ENCODE measurements at places on chromosomes 1 and 21. TPM values are rescaled to one million over a fixed set of nuclear protein-coding genes. Genes with fewer than 3 reads are reported as not detected.

DNA sequence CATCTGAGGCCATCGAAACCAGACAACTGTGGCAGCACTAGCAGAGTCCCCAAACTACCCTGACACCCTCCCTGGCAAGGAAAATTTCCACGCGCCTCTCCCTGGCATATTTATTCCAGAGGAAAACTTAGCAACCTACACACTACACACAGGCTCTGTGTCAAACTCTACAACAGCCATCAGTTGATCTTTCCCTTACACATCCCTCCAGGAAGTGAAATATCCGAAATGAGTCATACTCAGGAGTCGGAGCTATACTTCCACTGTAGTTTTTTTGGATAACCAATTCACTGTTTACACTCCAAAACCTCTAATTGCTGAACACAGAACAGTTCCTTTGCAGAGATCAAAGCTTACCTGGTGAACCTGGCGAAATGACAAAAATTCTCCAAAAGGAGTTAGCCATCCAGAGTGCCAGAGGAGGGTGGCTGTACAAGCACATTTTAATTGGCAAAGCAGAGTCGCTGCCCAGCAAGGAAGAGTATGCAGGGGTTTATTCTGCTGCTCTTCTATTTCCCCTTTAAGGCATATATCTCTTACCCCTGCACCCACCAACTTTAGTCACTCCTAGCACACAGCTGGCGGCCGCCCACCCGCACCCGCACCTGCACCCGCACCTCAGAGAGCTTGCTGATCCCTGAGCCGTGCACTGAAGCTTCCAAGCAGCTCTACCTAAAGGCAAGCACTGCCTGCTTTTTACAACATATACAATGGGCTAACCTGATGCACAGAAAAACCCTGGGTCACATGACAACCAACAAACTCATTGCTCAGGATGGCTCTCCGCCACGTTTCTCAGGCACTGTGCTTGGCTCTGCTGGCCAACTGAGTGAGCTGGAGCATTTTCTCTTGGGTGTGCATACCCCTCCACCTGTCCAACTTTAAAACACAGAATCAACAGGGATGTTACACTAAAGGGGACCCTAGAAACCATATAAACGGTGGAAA is 54.9 kb downstream of the CAPZB start:
- no peak for DNase-seq

- DNase-seq: peak; percentile 89
Measured at GRCh38 chr1:29202584-29203340, 21.1 kb upstream of the SRSF4 start.

DNA sequence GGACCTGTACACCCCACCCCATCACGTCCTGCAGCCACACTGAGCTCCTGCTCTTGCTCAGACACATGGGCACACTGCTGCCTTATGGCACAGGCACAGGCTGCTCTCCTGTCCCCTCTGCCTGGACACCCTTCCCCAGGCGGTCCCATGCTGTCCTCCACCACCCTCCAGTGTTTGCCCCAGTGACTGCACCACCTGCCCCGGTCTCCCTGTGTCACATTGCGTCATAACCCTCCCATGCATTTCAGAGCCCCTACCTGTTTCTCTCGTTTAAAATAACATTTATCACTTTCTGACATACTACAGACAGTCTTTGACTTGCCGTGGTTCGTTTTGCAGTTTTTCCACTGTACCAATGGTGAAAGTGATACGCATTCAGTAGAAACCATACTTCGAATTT is 159.2 kb downstream of the CAMTA1 start:
- DNase-seq: no peak

GRCh38 chr1:222732216-222733159 is 4.5 kb upstream of the FAM177B start:
- DNase-seq: no peak

DNA sequence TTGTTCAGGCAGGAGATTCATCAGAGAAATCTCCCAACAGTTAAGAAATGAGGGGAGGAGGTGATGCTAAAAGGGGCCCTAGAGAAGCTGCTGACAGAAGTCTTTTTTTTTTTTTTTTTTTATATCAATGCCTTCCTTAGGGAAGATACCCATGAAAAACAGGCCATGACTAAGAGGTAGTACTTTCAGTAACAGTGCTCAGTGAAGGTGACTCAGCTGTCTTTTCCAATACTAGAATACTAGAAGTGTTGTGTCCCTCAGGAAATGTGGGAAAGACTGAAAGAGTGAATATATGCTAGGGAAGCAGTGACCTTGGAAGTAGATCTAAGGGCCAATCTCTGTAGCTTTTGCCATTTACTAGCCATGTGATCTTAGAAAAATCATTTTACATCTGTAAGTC is 52.4 kb upstream of the SLFNL1 start:
- no peak for DNase-seq

DNA sequence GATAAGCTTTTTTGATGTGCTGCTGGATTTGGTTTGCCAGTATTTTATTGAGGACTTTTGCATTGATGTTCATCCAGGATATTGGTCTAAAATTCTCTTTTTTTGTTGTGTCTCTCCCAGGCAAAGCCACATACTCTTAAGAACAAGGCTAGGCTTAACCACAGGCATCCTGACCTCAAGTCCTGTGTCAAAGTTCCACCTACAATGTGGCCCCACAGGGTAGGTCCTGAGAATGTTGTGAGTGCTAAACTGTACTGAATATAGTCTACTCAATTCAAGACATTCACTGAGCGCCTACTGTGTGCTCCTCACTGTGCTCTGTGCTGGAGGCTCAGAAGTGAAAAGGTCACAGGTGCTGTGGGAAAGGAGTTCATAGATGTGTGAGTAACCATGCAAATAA is 20.6 kb downstream of the DDAH1 start:
- DNase-seq: no peak

DNA sequence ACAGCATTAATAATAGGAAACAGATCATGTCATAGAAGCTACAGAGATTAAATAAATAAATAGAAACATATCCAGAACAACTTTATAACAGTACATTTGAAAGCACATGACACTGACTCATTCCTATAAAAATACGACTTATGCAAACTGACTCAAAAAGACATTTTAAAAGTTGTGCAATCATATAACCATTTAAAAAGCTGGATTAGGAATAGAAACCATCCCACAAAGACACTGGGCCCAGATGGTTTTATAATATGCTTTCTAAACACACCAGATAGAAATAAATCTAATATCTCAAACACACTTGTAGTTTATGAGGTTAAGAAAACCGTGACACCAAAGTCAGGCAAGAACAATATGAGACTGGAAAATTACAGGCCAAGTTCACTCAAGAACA is 47.6 kb downstream of the MATN1 start:
- no peak for DNase-seq

GRCh38 chr1:37673920-37674319 is 18.4 kb upstream of the CDCA8 start:
- DNase-seq: no peak

DNA sequence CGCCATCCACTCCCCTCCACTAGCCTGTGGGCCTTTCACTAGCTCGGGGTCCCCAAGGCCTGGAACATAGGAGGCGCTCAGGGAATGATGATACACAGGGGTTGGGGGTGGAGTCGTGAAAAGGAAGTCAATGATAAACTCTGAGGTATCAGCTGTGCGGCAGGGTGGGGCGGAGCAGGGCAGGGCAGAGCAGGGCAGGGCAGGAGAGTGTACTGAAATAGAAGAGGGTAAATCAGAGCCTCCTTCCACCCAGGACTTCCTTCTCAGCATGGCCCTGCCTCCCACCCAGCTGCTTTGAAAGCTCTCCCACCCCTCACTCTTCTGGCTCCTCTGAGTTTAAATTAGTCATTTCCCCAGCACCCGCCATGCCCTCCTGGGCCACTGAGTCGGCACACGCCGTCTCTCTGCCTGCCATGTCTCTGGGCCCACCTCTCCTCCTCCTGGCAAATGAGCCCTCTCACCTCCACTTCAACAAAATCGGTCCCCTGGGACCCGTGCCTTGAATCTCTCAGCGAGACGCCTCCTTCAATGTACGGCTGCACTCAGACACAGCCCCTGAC is 16.9 kb downstream of the CAPZB start:
- peak; percentile 34 for DNase-seq

GRCh38 chr1:110509655-110510054 is 9.3 kb downstream of the KCNA10 start:
- no peak for DNase-seq

GRCh38 chr1:200376528-200376927 is 33.3 kb downstream of the ZNF281 start:
- DNase-seq: no peak

DNA sequence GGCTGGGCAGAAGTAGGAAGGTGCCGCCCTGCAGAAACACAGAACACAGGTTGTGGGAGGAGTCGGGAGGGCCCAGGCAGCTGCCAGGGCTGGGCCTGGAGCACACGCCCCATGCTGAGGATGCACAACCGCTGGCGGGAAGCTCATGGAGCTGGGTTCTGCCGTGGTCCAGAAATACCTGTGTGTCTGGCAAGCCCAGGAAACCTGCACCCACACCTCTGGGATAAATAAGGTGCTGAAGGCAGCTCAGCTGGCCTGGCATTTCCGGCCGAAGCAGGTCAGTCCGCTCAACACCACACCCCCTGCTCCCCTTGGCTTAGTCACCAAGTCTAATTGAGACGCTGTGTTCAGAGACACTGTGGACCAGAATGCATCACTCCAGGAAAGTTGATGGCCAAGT is 32.1 kb downstream of the CTNNBIP1 start:
- no peak for DNase-seq

- no peak for DNase-seq
Measured at GRCh38 chr1:226400519-226401354, 7.2 kb downstream of the PARP1 start.

DNA sequence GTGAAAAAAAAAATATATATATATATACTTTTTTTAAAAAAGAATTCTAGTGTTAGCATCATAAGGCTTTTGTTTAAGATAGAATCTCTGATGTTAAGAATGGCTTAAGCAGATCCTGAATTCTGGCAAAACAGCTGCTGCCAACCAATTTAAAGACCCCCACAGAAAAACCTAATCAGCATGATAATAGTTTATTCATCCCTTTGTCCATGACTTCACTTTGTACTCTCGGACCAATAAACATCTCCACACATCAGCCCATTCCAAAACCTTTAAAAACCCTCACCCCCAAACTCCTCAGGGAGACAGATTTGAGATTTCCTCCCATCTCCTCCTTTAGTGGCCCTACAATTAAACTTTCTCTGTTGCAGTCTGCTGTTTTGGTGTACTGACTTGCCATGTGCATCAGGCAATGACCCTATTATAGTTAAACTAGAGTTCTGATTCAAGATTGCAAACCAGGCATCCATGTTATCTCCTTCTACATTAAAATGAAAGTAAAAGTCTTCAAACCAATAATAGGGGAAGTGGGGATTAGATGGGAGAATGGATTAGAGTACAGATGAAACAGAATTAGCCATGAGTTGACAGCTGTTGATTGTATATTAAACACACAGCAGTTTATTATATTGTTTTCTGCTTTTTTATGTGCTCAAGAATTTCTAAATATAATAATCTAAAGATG is 9.8 kb upstream of the PHTF1 start:
- DNase-seq: no peak

- no peak for DNase-seq
Measured at GRCh38 chr1:195970209-195970608, 638.0 kb downstream of the KCNT2 start.

DNA sequence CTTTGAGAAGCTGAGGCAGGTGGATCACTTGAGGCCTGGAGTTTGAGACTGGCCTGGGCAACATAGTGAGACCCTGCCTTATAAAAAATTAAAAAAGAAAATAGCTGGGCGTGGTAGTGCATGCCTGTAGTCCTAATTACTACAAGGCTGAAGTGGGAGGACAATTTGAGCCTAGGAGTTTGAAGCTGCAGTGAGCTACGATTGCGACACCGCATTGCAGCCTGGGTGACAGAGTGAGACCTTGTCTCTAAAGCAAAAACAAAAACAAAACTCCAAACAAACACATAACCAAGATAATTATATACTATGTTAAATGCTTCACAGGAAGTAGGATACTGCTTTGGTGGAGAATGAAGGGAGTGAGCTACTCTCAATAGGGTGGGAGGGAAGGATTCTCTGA is 5.4 kb upstream of the PAFAH2 start:
- DNase-seq: no peak

DNA sequence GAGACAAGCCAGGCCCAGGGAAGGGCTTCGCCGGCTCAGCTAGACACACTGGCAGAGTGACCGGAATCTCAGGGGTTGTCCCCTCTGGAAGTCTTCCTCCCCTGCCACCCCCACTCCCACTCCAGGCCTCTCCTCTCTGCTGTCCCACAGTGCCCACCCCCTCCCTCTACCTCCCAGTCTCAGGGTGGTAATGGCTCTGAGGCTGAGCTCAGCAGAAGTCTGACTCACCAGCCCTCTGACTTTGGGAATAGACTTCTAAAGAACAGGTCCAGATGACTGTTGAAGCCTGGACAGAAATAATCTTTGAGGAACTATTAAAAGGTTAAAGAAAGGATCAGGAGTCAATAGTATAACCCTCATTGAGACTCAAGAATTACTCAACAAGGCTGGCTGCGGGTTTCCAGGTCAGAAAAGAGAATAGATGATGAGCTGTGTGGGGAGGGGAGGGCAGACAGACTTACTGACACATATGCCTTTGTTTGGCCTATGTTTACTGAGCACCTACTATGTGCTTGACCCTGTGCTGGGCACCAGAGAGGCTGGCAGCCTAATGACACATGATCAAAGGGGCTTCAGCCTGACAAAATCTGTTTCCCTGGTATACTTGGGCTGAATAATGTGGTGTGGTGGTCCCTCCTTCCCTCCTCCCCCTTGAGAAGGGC is 8.2 kb downstream of the HCRTR1 start:
- DNase-seq: no peak

DNA sequence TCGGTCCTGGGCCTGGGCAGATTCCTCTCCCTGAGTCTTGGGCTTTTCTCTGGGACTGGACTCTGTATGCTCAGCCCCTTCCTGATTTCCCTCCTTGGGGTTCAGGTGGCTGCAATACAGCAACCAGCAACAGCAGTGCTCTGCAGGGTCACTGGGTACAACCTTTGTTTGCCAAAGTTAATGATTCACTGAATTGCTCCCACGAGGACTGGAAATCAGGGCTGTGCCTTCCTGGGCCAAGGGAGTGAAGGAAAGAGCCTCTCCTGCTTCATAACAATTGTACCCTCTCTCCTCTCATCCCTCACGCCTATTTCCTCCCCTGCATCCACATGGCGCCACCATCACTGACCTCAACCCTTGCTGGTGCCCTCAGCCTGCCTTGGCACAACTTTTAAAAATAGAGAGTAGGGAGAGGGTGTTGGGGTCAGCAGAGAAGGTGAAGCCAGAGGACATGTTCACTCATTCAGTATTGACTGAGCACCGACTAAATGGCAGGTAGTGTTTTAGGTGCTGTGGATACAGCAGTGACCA is 52.8 kb upstream of the GOLT1A start:
- no peak for DNase-seq

GRCh38 chr1:225500624-225501192 is 72.9 kb upstream of the LBR start:
- DNase-seq: no peak

- DNase-seq: no peak
Measured at GRCh38 chr1:6384962-6385361, 8.6 kb downstream of the ACOT7 start.

The KCNJ10 gene
- under 0.01 TPM for total RNA-seq

The GJA8 gene
- total RNA-seq: not detected

The OR2L3 gene
- total RNA-seq: 1.6 TPM

The SPATA45 gene
- not detected for total RNA-seq

The VAV3 gene
- total RNA-seq: 30.7 TPM

The CAMTA1 gene
- 19.9 TPM for total RNA-seq

The CD48 gene
- total RNA-seq: 18.0 TPM

The S100A3 gene
- total RNA-seq: not detected

The HSPG2 gene
- total RNA-seq: 158 TPM

The TBX19 gene
- 1.3 TPM for total RNA-seq

The LHX8 gene
- not detected for total RNA-seq

The IFNLR1 gene
- under 0.01 TPM for total RNA-seq
